ENCODE measurements at places on chromosomes 6 and 20. TPM values are rescaled to one million over a fixed set of nuclear protein-coding genes. Genes with fewer than 3 reads are reported as not detected.

Gene NRM
- 4.2 TPM for total RNA-seq

Gene ERVFRD-1
- 0.10 TPM for total RNA-seq

Gene PPP1R18
- 109 TPM for total RNA-seq

Gene PRSS16
- total RNA-seq = 1.2 TPM

Gene ZBP1
- total RNA-seq = 32.5 TPM

Gene MOG
- not detected for total RNA-seq

Gene MUC22
- not detected for total RNA-seq

Gene SLC2A10
- not detected for total RNA-seq

Gene SLC17A3
- total RNA-seq = 1.0 TPM

Gene FAM209B
- 3.3 TPM for total RNA-seq

Gene NRSN1
- total RNA-seq = not detected

Gene ATG5
- total RNA-seq = 20.4 TPM

Gene GGTLC1
- not detected for total RNA-seq

Gene EEF1E1
- 21.9 TPM for total RNA-seq

Gene LY6G6C
- total RNA-seq = not detected

Gene ENPP4
- total RNA-seq = 8.0 TPM

Gene CLIC5
- 17.8 TPM for total RNA-seq

Gene GPR31
- not detected for total RNA-seq

Gene ABHD16B
- total RNA-seq = not detected

Gene TSHZ2
- total RNA-seq = 25.8 TPM

Gene ALDH8A1
- total RNA-seq = 2.3 TPM

Gene HECA
- 126 TPM for total RNA-seq

Gene RSPH4A
- total RNA-seq = 0.91 TPM

Gene CBLN4
- total RNA-seq = not detected

Gene COL11A2
- 1.3 TPM for total RNA-seq

Gene PRR18
- not detected for total RNA-seq

Gene ADAT2
- total RNA-seq = 19.3 TPM

Gene MICB
- total RNA-seq = 15.9 TPM

Gene APCDD1L
- not detected for total RNA-seq

Gene MYT1
- not detected for total RNA-seq

Gene PREX1
- 144 TPM for total RNA-seq

Gene SH3BGRL2
- 0.53 TPM for total RNA-seq

Gene HLA-F
- total RNA-seq = 699 TPM

Gene CDSN
- total RNA-seq = not detected

Gene RTEL1
- total RNA-seq = 31.7 TPM

Gene TNXB
- 8.0 TPM for total RNA-seq

Gene BPIFA1
- not detected for total RNA-seq

Gene C6orf47
- total RNA-seq = 36.2 TPM

Gene SOBP
- total RNA-seq = 0.47 TPM

Gene PRND
- not detected for total RNA-seq

Gene RIPK1
- 32.2 TPM for total RNA-seq

Gene ESR1
- total RNA-seq = 5.8 TPM
